Endodermal cell (in vitro differentiated cells): ENCODE measurements at places on chromosomes 5 and 9.

DNA sequence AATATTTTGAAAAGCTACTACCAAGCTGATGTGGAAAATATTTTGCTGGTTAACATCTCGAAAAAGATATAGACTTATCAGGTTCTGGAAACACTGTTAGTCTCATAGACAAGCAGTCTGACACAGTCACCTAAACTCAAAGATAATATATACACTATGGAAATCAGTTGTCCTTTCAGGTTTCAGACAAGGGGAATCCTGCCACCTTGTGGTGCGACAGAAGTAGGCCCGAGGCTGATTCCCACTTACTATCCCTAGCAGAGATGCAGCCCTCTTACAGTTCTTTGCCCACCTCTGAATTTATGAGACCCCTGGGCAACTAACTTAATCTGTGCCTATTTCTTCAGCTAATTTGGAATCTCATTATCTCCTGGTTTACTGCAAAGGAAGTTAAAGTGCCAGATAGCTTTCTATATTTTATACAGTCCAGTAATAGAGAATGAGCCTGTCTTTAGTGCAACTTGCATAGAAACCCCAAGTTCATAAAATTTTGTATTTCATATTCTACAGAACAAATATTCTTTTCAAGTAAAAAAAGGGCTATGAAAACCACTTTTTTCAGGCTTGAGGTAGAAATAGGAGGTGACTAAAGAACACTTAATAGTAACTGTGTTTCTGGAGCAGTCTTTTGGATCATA, 16.9 kb downstream of the RAD1 start:
- peak; percentile 84 for DNase-seq

DNA sequence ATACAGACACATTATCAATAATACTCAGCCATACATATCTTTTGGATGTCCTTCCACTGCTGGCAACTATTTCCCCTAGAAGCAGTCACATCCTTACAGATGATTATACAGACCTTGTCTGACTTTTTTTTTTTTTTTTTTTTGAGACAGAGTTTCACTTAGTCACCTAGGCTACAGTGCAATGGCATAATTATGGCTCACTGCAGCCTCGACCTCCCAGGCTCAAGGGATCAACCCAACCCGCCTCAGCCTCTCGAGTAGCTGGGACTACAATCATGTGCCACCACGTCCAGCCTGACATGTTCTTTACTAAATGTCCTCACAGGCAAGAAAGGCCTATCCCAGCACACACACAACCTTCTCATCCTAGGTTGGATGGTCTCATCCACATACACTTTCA, 24.0 kb downstream of the NR6A1 start:
- no peak for DNase-seq

DNA sequence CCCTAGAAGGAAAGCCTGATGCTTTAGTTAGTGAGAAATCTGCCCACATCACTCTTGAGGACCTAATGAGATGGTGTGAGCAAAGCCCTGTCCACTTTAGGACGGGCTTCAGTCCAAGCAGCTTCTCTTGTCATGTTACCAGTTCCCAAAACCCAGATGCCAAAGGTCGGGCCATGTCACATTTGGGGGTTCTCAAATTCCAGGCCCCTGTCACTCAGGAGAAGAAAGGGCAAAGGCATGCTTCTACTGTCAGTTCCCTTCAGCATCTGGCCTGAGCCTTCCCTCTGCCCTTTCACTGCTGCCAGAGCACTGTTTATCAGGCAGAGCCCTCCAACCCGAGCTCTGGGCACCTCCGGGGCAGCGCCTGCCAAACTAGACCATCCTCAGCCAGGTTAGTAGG, 556.0 kb downstream of the BNC2 start:
- DNase-seq, result no peak

GRCh38 chr9:77725820-77726219, 77.7 kb upstream of the GNA14 start:
- DNase-seq, result no peak

GRCh38 chr9:126982215-126983002, 67.8 kb downstream of the RALGPS1 start:
- DNase-seq, result no peak

DNA sequence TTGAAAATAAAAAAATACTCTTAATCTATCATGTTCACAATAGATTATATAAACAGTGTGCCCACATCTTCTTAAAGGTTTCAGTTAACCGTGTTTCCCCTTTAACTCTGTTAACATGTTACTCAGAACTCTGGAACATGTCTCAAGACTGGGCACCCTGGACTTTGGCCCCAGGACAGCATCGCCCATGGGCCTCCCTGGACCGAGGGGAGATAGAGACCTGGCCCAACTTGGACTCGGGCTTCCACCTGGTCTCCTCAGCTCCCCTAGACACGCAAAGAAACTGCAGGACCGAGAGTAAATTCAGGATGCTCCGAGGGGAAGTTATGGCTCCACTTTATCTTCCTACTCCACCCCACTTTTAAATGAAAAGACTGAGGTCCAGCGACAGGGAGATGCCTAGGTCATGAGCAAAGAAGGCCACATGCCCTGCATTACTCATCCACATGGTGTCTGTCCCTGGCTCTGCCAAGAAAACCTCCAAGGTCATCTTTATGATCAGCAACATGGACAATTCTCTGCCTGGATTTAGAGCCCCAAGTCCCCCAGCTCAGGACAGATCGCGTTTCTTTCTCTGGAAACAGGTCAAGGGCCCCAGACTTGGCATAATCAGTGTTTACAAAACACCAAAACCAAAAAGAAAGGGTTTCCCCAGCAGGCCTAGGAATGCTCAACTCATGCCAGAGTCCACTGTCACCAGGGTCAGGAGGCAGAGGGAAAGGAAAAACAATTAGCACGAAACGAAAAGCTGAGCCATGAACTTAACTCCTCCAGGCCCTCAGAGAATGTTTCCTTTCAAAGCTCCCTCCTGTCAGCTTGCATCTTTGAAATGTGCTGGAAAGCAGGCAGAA, 17.4 kb downstream of the GPX3 start:
- DNase-seq, result no peak

- no peak for DNase-seq
Observed at GRCh38 chr5:168724227-168724626, 145.1 kb upstream of the PANK3 start.

DNA sequence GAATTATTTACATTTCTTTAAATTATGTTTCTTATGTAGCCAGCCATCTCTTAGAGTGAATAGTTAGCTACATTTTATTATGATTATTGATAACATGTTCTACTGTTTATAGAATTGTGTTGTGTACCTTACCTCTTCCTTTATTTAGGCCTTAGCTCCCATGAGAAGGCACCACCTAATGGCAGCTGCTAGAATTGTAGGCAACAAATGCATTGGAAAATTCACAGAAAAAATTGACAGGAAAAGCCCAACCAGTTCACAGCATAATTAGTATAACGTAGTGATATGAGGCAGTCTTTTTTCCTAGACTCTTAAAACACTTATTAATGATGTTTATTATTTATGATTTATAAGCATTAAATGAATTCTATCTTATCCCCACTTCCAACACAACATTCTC, 175.8 kb downstream of the WDR70 start:
- DNase-seq, result peak; percentile 66

DNA sequence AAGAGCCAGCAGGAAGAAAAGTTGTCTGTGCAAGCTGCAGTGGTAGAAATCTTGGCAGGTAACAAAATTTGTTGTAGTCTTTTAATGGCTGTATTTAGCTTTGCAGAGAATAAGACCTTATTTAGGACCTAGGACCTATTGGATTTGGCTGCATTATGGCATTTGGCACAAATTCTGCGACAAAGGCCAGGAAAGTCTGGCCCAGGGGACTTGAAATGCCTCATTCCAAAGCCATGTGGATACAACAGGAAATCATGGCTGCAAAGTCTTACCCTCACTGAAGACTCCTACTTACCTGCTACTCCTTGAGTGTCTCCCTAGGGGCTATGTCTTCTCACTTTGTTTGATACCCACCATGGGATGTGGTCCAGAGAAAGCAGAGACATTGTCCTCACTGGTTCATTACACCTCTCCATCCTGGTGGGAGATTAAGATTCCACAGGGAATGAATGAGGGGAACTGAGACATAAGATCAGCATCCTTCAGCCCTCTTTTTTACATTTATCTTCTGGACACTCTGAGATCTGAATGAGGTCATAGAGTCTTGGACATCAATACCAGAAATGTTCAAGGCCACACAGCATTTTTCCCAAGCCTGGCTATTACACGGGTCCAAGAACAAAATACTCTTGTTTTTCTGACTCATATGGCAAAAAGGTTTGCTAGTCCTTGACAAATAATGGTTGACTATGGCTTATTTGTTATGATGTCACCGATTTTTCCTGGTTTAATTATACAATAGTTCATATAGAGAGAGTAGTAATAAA, 119.4 kb downstream of the PDE8B start:
- no peak for DNase-seq

- no peak for DNase-seq
Observed at GRCh38 chr9:122205176-122205575, 23.6 kb downstream of the LHX6 start.

DNA sequence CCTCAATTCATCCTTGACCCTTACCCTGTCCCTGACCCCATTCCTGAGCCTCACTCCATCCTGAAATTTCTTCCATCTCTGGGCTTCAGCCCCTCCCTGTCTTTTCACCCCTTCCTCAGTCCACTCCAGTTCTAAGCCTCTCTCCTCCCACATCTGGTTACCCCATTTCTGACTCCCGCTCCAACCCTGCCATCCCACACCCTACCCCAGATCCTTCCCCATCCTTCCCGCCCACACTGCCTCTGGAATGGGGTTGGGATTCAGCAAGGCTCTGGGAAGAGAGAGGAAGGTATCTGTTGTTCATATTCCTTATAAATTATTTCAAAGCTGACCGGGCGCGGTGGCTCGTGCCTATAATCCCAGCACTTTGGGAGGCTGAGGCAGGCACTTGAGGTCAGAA, 29.9 kb upstream of the MVB12B start:
- DNase-seq, result no peak

DNA sequence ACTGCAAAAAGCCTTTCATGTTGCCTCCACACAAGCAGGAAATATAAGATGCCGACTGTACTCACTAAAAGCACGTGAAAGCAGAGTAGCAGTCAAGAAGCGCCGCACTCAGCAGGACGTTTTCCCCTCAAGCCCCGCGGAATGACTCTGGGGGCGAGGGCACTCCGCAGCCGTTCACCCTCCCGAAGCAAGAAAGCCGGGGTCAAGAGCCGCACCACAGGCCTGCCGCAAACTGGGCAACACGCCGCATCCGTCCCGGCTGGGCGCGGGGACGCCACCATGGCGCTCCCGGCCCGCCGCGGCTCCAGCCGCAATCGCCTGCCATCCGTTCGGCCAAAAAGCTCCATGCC, 364 bp downstream of the RPS6 start:
- DNase-seq, result no peak

DNA sequence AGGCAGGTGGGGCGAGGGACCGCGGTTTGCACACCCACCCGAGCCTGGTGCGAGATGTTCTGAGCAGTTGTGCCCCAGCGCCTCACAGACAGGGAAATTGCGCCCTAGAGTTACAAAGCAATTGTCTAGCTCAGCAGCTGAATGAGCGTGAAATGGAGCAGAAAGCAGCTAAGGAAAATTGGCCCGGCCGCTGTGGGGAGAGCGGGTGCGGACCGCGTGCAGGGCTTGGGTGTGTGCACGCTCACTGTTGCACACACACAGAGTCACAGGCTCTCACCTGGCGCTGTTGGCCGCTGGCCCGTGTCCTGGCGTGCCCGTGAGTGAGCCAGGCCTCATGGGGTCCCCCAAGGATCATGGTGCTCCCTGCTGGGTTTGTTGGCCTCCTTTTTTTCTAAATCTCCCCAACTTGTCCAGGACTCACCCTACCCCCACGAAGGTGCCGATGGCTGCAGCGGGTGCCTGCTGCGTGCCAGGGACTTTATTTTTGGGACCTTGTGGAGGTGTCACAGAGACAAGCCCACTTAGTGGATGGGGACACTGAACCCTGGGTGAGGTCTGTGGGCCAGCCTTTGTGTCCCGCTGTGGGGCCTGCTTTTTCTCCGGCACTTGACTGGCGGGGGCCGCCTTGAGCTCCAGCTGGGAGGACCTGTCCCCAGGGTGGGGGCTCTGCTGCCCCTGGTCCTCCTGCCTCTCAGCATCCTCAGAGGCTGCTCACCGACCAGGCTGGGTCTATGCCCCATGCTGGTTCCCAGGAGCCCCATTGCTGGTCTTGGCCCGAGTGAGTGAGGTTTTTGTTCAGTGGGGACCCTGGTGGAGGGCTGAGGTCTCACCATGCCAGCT, 5.2 kb downstream of the RXRA start:
- no peak for DNase-seq

GRCh38 chr9:118961857-118962256, 407.4 kb downstream of the BRINP1 start:
- DNase-seq, result peak; percentile 54

DNA sequence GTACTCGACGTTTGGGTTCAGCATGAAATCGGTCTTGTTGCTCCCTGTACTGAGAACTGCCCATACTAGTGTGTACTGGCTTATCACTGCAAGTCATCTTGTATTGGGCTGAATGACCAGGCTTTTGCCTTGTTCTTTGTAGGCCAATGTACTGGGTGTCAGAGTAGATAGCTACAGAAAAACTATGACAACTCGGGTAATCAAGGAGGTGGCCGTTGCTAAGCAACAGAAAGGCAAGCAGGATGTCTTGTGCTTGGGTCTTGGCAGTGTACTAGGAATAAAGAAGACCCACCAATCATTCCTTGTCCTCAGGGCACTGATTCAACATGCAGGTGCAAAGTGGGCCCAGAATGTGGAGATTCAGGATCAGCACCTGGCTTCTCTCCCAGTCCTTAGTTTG, 11.9 kb upstream of the SHISAL2B start:
- no peak for DNase-seq

DNA sequence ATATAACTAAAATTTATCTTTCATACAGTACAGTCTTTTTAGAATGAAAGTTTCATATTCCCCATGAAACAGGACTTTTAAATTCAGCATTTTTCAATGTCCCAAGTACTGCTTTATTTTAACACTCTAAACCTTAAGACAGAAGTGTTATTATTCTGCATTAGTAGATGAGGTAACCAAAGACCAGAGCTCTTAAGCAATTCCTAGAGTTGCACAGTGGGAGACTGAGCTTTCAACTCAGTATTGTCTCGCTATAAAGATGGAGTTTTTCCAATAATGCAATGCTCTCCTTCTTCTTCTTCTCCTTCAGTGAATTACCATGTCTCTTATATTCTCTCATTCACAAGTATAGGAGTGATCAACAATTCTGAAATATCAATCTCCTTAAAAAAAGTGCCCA, 479.7 kb downstream of the CETN3 start:
- DNase-seq, result no peak

DNA sequence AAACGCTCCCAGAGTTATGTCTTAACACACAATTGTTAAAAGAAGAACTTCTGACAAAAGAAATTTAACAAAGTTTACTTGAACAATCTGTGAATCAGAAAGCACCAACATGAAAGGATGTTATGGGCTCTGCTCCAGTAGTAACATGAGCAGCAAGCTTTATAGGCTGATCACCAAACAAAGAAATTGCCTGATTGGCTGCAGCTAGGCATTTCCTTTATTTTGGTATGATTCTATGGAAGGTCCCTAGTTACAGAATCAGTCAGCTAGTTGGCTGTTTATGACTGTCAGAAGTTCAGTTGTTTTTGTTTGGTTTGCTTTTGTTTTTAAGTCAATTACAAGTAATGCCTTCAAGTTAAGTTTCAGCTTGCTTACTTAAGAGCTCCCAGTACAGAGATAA, 102.4 kb upstream of the SMC2 start:
- no peak for DNase-seq
